ENCODE measurements at places on chromosomes 5 and 9.

DNA sequence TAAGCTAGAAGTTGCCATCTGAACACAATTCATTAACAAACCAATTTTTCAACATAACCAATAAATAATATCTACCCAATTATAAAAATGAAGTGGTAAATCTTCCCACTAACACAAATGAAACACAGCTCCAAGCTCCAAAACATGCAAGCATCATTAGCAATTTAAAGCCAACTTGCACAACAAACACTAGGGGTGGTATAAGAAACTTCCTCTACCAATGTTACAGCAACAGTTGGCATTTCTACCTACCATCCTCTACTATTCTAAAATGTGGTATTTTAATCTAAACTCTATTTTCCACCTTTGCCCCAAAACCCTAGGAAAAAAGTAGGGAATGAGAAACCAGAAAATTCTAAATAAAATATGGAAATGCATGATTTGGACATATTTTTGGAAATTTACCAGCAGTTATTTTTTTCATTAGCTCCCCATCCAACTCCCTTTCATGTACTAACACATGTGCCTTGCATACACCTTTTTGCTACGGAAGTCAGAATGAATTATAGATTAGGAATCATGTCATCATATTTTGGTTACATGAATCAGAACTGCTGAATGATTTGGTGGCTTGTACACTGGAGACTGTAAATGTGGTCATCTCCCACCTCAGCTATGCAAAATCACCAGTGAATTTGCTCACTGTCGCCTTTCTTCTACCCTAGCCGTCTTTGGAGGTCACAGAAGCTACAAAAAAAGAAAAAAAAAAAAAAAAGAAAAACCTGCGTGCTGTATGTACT is 4.1 kb downstream of the NR6A1 start:
- no peak for DNase-seq

DNA sequence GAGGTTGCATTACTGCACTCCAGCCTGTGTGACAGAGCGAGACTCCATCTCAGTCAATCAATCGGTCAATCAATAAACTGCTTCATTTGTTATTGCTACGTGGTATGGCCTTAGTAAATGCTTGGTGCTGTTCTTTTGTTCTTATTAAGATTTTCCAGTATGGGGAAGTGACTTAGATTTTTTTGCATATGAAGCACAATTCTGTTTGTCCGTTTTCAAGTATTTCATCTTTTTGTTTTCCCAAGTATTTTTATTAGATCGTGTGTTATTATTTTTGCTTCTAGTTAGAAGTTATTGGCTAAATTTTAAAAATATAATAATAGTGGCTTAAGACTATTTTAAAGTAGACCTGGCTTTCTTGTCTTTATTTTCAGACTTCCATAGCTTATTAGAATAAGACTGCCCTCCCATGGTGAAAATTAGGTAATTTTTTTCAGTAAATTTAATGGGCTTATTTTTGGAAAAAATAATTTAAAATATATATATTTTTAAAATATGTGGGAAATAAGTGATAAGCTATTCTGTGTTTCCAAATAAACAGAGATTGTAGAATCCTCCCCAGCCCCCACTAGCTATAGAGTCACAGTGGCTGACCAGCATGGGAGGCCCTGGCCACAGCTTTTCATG is 14.7 kb upstream of the OMD start:
- no peak for DNase-seq

DNA sequence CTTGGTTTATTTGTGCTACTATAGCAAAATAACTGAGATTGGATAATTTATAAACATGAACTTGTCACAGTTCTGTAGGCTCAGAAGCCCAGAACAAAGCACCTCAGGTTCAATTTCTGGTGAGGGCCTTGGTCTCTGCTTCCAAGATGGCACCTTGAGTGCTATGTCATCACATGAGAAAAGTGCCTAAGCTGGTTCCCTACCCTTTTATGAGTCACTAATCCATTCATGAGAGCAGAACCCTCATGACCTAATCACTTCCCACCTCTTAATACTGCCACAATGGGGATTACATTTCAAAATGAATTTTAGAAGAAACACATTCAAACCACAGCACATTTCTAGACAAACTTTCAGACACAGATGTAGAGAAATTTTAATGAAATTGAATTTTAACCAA is 98.2 kb upstream of the PRSS3 start:
- no peak for DNase-seq

- DNase-seq: no peak
Observed at GRCh38 chr9:35488566-35489312, 1.2 kb upstream of the RUSC2 start.

DNA sequence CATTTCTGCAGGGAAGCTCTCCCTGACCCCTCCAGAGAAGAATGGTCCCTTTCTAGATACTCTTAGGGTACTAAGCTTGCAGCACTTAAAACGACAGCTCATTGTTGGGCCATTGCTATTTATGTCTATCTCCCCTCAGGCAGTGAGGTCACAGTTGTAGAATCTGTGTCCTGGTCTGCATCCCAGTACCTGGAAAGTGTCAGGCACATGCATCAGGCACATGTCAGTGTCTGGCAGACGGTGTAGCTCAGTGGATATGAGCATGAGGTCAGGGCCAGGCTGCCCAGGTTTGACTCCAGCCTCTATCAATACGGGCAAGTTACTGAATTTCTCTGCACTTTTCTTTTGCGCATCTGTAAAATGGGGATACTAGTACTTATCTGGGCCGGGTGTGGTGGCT is 22.2 kb upstream of the EEIG1 start:
- no peak for DNase-seq

DNA sequence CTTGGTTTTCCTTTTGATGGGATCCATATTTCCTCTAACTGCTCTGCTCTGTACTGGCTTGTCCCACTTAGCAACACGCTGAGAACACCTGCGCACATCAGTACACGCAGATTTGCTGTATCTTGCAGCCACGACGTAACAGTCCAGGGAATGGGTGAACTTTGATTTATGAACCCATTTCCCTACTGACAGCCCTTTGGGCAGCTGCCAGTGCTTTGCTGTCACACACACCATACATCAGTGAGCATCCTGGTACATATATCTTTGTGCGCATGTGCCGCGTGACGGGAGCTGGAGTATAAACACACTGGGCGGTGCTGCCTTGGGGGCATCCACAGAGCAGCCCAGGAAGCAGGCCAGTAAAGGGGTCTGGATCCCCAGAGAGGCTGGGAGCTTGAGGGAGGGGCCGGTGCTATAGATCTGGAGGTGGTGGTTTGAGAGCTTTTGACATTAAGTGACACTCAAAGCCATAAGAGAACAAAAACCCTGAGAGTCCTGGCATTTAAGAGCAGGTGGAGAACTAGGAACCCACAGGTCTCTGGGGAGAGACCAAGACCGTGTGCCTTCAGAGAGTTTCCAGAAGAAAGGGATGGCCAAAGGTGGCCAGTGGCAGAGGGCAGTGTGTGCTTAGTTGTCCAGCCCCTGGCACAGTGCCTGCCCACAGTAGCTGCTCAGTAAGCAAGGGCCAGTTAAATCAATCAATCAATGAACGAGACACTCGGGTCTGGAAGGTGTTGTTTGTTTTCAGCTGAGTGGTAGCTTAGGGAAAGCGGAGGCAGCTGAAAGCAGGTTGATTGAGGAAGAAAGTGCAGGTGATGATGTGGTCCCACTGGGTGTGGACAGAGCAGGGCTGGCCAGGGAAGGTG is 53.7 kb downstream of the LMX1B start:
- DNase-seq: no peak

DNA sequence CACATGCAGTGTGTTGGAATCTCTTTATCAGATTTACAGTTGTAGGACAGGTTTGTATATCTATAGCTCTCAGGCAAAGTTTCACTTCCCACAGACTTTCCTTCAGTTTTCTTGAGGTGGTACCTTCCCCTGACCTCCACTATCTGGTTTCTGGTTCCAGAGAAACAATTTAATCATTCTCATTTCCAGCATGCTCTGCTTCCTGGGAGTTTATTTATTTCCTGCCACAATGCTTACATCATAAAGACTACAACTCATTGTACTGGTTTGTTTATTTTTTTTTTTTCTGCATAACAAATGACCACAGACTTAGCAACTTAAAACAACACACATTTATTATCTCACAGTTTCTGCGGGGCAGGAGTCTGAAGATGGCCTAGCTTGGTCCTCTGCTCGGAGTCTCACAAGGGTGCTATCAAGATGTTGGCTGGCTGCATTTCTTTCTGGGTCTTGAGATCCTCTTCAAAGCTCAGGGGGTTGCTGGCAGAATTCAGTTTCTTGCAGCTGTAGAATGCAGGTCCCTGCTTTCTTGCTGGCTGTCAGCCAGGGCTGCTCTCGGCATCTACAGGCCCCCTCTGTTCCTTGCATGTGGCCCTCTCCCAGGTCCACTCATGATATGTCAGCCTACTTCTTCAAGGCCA is 247.7 kb downstream of the ENC1 start:
- no peak for DNase-seq

- no peak for DNase-seq
Observed at GRCh38 chr9:98784831-98785806, 11.2 kb downstream of the ANKS6 start.

All from spleen (tissue), 13 donors.